ENCODE measurements at places on chromosomes 4 and X.

- no peak for DNase-seq
These were observed 28.7 kb upstream of the ANTXR2 start for GRCh38 chr4:80101792-80102116.

DNA sequence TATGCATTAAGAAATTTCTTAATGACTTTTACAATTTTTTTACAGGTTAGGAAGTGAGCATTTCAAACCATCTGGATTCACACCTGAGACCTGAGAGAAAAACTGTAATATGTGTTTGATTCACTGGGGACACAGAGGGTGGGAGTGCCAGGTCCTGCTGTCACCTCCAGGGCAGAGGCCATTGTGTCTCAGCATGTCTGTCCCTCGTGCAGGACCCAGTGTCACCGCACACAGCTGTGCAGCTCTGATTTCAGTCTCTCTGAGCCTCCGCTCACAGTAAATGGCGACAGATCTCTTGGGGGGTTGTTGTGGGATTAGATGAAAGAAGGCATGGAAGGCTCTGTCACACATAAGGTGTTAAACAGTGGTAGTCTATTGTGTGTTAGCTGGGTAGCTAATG is 23.0 kb upstream of the CLDN24 start:
- DNase-seq, result no peak

GRCh38 chrX:154020536-154021115 is 924 bp upstream of the IRAK1 start:
- no peak for DNase-seq

GRCh38 chr4:7398788-7399439 is 35.8 kb downstream of the PSAPL1 start:
- no peak for DNase-seq

- no peak for DNase-seq
These were observed 31.2 kb downstream of the PHEX start for GRCh38 chrX:22063284-22063683.

DNA sequence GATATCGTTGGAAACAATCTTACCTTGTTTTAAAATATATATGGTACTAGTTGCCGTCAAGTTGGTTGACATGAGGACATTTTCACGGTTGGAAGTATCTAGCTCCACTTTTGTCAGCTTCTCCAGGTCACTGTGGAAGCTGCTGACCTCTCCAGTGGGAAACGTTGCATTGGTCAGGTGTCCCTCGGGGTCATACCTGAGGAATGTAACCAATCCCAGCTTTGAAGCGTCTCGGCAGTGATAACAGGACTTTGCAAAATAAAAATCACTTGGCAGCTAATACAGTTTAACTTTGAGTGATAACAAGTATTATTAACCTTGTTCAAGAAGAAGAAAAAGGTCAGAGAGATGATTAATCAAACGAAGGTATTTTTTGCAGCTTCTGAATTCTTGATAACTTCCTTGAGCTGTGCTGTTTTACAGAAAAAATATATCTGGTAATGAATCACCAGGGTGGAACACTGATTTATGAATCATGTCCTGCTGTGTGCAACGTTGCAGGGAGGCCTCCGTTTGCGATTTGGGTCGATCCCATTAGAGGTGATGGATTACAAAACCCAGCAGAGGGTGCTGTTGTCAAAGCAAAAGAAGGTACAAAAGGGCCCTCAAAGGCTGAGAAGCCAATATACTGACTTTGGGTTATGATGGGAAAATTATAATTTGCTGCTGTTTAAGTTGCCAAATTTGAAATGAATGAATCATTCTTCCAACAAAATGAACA is 60.1 kb downstream of the SH2D1A start:
- DNase-seq, result no peak

- peak; percentile 96 for DNase-seq
These were observed at the start of gene APBB2 for GRCh38 chr4:41214136-41214824. Gene APBB2, minus strand, starts transcription at chr4:41214542. Its CDS starts 181,288 bp downstream, at chr4:41033254.

DNA sequence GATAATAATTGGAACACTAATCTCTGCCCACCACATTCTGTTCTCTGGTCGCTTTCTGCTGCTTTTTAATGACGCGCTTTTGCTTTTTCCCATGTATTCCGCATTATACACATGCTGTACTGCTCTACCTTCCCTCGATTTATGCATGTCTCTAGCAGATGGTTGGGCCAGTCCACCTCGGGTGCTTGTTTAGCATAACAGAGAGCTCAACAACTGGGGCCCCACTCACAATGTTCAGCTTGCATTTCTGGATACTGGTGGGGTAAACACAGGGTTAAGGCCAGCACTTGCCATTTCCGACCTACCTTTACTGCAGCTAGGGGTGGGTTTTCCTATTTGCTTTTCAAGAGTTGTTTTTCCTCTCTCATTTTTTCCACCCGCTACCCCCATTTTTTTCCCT is 255.8 kb downstream of the SOX3 start:
- no peak for DNase-seq

- DNase-seq, result no peak
These were observed 203.0 kb upstream of the GK2 start for GRCh38 chr4:79611026-79611425.

DNA sequence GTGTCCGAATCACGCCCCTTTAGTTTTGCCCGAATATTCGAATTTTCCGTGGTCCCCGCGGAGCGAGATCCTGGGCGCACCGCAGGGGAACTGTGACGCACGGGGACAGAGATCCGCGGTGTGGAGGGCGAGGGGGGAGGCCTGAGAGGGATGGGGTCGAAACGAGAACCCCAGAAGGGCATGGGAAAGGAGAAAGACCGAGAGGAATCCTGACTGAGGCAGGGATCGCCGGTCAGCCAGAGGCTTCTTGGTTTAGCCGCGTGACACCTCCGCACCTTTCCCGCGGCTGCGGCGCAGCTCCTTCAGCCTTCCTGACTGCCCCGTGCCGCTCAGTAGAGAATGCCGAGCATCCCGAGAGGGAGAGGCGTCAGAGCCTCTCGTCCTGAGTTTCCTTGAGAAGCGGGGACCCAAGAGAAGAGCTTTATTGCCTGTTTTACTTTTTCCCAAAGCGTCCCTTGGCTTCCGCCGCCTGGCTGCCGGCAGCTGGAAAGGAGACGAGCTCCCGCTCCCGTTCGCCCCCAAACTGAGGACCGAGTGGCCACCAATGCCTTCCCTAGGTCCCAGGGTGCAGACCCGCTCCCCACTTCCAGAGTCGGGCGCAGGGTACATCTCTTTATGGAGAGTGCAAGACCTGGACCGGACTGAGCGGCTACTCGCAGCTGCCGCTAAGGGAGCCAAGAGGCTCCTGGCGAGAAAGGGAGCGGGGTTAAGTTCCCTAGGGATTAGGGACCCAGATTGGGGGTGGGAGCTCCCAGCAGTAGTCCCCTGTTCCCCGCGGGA is 911 bp upstream of the GPR50 start:
- DNase-seq, result no peak

- no peak for DNase-seq
These were observed 88.5 kb downstream of the PHKA2 start for GRCh38 chrX:18895189-18895951.

DNA sequence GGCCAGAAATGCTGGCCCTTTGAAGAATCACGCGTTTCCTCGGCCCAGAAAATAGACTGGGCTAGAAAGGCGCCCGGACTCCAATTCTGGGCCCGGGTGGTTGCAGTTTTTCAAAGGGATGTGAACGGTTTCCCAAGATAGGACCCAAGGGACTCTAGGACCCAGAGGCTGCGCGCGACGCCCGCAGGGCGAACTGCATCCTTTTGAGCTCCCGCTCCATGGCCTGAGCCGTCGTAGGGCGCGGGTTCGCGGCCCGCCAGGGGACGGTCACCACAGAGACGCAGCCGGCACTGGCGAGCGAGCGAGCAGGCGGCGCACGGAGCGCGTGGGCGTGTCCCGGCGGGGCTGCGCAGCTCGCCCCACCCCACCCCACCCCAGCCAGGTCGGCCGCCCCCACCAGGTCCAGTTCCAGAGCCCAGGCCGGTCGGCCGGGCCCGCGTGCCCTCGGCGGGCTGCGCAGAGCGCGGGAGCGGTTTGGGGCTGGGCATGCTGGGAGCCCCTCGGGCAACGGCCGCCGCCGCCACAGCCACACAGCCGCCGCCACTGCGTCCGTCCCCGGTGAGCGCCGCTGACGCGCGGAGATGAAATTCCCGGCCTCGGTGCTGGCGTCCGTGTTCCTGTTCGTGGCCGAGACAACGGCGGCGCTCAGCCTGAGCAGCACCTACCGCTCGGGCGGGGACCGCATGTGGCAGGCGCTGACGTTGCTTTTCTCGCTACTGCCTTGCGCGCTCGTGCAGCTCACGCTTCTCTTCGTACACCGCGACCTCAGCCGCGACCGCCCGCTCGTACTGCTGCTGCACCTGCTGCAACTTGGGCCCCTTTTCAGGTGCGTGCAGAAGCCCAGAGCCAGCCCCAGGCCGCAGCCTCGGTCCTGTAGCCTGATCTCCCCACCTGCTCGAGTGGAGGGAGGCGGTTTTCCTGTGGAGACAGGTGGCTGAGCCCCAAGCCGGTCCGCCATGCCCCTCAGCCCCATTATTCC is at the start of gene XK:
XK (plus strand) TSS at position 411 of the 979 bp plus-strand sequence; CDS start at position 582, 171 bp downstream.
- DNase-seq, result no peak

GRCh38 chr4:6268650-6269615 is 717 bp upstream of the WFS1 start:
- DNase-seq, result no peak

- no peak for DNase-seq
These were observed 19.2 kb upstream of the LHFPL1 start for GRCh38 chrX:112698946-112699345.

GRCh38 chr4:139575072-139575471 is 19.1 kb upstream of the SETD7 start:
- DNase-seq, result no peak

DNA sequence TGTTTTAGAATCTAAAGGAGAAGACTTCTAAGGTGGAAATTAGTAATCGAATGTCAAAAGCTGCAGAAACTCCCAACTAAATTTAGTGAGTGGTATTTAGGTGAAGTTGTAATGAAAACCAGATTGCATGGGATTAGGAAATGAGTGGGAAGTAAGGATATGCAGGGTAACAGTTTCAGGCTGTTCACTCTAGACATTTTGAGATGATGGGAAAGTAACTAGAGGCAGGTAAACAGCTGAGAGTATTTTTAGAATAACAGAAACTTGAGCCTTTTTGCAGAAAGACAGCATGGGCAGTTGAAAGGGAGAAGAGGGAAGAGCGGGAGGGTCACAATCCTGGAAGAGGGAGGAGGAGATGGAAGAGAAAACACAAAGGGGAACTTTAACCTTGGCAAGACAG is 12.7 kb downstream of the SPRY1 start:
- DNase-seq, result no peak

DNA sequence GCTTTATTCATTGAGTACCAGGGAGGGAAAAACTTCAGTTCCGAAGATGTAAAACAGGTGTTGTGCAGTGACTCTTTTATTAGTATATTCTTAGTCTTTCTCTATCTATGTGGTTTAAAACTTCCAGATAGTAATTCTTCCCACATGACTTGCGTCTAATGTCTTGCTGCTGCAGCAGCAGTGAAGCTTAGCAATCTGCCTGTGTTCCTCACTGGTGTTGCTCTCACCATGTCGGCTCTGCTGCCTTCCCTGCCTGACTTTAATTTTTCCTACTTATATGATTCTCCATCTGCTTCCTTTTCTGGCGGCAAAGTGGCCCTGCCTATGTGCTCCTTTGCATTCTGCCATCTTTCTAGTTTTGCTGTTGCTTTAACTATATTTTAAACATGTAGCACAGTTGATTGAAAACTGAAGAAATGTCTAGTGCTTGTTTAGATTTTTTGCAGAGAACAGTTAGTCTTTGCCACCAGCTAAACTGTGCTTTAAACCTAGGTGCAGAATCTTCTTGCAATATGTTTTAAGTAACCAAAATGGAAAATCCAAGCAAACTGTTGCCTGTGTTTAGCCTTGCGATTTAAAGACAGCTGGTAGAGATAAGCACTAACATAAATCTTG is 1934.2 kb upstream of the IGFBP7 start:
- DNase-seq, result no peak

- no peak for DNase-seq
These were observed 353.4 kb downstream of the SPRY1 start for GRCh38 chr4:123750044-123750443.

- no peak for DNase-seq
These were observed 28.8 kb downstream of the RPS6KA3 start for GRCh38 chrX:20237864-20238263.

DNA sequence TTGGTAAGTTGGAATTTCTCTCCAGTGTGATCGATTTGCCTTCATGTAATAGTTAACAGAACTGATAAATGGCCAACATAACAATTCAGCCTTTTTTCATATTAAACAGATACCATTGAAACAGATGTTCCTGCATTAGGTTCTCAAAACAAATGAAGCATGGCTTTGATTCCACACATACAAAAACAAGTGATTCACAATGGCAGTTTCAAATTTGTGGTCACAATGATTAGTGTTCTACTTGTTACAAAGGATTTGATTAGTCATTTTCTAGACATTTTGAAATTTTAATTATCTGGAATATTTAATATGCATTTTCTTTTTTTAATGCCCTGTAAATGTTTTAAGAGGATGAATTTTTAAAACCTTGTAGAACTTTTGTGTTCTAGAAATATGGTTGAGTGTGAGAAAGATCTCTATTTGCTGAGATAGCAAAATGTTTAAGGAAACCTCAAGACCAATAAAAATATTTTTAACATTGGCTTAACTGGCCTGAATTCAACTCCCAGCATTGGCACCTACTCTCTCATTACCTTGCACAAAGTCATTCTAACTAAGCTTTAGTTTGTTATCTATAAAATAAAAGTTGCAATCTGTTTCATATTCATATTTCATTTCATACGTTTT is 18.9 kb upstream of the GLRA3 start:
- no peak for DNase-seq

- peak; percentile 71 for DNase-seq
These were observed 76.1 kb downstream of the MANBA start for GRCh38 chr4:102684610-102685052.

DNA sequence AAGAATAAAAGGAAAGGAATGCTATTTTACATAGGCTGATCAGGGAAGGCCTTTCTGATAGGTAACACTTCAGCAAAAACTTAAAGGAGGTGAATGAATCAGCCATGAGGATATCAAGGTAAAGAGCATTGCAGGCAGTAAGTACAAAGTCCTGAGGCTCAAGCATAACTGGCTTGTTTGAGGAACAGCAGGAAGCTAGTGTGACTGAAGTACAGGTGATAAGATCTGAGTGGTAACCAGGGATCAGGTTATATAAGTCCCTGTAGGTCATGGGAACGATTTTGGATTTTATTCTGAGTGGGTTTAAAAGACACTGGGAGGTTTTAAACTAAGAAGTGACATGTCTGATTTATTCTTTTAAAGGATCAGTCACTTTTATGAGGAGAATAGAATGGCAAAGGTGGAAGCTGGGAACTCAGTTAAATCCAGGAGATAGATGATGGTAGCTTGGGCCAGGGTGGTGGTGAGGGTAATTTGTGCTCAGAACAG is 47.1 kb upstream of the THOC2 start:
- no peak for DNase-seq
